ENCODE measurements at places on chromosomes 11 and 22. TPM values are rescaled to one million over a fixed set of nuclear protein-coding genes. Genes with fewer than 3 reads are reported as not detected.

- no peak for DNase-seq
Observed at GRCh38 chr22:37759281-37759680, 48.5 kb upstream of the GCAT start.

DNA sequence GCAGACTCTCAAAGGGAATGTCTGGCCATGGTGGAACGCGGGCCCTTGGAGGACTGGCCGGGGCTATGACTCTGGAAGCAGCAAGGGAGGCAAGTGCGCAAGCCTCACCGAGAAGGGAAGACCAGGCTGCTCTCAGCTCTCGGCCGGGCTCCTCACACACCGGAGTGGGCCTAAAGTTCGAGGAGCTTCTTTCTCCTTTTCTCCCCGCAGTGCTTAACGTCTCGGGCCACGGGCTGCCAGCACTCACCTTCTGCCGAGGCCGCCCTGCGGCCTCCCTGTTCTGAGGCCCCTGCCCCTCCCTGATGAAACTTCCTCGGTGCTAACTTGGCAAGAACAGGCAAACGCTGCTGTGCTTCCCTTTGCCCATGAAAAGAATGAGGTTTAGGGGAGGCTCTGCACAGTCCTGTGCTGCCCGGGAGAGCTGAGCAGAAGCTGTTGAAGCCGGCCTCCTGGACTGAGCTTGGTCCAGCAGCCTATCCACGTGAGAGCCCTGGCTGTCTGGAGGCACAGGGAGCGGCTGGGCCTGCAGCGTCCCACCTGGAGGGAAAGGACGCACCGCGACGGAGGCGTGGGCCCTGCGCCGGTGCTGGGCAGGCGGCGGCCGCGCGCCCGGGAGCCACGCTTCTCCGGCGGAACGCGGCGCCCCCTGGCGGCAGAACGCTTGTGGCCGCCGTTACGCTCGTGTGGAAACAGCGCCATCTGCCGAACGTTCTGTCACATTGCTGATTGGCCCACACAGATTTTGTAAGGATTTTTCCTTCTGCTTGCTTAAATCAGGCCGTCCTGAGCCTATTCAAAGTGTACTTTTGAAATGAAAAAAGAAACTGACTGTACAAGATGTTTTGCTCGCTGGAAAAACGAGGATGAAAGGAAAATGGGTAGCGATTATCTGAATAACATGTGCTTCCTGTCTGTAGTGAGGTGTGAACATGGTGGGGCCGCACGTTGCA is 65.0 kb upstream of the TMEM45B start:
- DNase-seq, result peak; percentile 69

- no peak for DNase-seq
Observed at GRCh38 chr11:494761-495536, 12.1 kb downstream of the RNH1 start.

GRCh38 chr11:77854838-77855237 is 33.9 kb downstream of the AAMDC start:
- DNase-seq, result no peak

The TCIRG1 gene
- 227 TPM for total RNA-seq

The AQP11 gene
- total RNA-seq, result 0.22 TPM

Measured in activated B cell treated with CpG ODN at 0.5 μM for 24 hours (primary cell).